ENCODE measurements at places on chromosomes 7 and 10. TPM values are rescaled to one million over a fixed set of nuclear protein-coding genes. Genes with fewer than 3 reads are reported as not detected.

Gene OR2A7
- total RNA-seq = 0.84 TPM

Gene HELLS
- 28.6 TPM for total RNA-seq

Gene TLL2
- total RNA-seq = under 0.01 TPM

Gene MICU1
- total RNA-seq = 37.2 TPM

Gene SLC26A3
- total RNA-seq = not detected

Gene TAS2R41
- total RNA-seq = not detected

Measured in bronchus fibroblast of lung (primary cell).